ENCODE measurements at places on chromosomes 2 and 18. TPM values are rescaled to one million over a fixed set of nuclear protein-coding genes. Genes with fewer than 3 reads are reported as not detected.

DNA sequence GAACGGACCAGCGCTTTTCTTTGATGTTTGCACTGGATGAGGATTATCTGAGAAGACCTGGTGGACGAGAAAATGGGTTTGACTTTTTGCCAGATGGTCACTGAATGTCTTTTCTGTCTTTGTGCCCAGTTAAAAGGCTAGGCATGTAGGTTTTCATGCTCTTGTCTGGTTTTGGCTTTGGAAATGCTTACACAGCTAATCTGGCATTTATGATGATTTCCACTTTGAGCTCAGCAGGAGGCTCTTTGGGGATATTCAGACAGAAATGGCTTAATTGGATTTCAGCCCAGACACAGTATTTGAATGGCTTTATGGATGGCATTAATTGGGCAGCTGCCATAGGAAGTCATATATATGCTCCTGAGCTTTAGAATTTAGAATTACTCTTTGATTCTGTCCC, 59.6 kb downstream of the NCK2 start:
- DNase-seq: no peak

DNA sequence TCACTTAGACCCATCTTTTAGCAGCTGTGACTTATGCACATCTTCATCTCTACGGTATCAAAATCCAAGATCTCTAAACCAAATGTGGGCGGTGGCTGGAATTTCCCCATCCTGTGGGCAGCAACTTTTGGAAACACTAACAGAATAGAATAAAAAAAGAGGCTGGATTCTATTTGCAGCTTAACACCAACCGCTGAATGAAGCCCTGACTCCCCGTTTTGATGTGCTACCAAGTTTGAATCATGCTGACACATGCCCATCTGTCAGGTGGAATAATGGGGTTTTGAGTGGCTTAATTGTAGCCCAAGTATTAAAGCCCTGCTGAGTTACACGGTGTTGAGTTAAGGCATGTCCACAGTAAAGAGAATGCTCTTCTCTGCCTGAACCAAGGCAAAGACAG, 165.2 kb downstream of the MTCL1 start:
- no peak for DNase-seq

The MAP3K19 gene
- total RNA-seq: 9.8 TPM

- no peak for DNase-seq
Measured at GRCh38 chr2:131493199-131493968, 1.2 kb upstream of the MZT2A start.

The SLC14A1 gene
- 0.50 TPM for total RNA-seq

The ALPI gene
- 0.43 TPM for total RNA-seq

- peak; percentile 50 for DNase-seq
Measured at GRCh38 chr2:200483729-200484198, 26.1 kb downstream of the KCTD18 start.

The SERPINB10 gene
- not detected for total RNA-seq

The LONRF2 gene
- 17.7 TPM for total RNA-seq

DNA sequence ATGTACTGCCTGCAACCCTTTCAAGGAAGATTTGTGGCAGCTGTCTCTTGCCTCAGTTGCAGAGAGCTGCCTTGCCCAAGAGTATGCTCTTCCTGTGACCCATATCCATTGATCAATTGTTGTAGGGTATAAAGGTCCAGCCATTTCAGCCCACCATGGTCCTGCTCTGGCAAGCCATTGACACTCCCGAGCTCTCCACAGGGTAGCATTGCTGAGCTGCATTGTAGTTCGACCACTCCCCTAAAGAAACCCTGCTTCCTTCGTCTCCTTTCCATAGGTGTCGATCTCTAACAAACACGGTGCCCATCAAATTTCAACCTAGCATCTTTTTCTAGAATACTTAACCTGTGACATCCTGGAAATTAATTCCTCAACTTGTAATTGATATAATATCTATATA, 104.9 kb upstream of the NDUFV2 start:
- no peak for DNase-seq

GRCh38 chr2:37770797-37771196, 99.4 kb upstream of the CDC42EP3 start:
- DNase-seq: no peak

The SLC30A3 gene
- total RNA-seq: 160 TPM

DNA sequence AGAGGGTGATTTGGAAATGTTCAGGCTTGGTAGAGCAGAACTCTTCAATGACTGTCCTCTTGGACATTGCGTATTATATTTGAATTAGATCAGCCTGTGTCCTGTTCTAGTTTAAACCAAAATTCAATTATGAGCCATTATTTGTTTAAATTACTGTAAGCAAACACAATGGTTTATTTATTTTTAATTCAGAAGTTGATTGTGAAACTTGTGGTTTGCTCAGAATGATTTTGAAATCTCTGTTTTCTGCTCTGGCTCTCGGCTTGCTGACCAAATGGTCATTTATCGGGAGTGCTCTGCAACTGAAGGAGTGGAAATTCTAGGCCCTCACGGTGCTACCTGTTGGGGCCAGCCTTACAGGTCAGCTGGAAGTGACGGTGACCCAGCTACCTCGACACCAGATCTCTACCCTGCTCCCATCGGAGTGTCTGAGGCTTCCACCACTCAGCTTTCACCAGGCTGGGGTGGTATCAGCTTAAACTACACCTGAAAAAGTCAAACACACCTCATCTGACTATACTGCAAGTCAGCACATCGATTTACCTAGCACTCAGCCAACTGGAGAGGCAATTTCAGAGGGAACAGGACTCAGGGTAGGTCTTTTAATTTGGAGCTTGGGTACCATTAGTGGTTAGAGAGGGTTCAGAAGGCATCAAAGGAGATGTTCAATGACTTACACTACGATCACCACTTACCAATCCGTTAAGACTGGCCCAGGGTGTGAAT, 36.8 kb upstream of the GPD2 start:
- no peak for DNase-seq

DNA sequence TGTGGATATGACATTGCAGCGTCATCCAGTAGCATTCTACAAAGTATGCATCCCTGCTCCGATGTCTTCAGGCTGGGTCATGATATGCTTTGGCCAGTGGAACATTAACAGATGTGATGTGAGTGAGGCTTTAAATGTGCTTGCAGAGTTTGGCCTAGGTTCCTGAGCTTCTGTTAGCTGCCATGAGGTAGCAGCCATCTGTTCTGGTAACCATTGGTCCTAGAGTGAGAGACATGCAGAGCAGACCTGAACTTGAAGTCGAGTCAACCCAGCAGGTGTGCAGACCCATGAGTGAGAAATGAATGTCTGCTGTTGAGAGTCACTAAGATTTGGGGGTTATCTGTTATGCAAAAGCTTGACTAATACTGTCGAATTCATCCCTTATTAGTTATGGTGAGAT, 73.8 kb upstream of the NABP1 start:
- DNase-seq: no peak

GRCh38 chr2:190596993-190597392, 51.9 kb upstream of the NAB1 start:
- DNase-seq: no peak

- DNase-seq: peak; percentile 49
Measured at GRCh38 chr2:63050334-63051041, at the start of gene OTX1. OTX1 (plus strand) TSS chr2:63050830; CDS start chr2:63052991, 2,161 bp downstream.

DNA sequence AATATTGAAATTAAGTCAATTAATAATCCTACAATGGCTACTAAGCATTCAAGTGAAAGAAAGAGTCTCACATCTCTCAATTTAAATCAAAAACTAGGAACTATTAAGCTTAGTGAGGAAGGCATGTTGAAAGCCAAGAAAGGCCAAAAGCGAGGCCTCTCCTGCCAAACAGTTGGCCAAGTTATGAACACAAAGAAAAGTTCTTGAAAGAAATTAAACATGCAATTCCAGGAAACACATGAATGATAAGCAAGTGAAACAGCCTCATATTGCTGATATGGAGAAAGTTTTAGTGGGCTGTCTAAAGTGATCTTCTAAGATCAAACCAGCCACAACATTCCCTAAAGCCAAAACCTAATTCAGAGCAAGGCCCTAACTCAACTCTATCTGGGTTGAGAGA, 11.8 kb downstream of the RDH14 start:
- DNase-seq: no peak

The PHLPP1 gene
- 60.1 TPM for total RNA-seq

DNA sequence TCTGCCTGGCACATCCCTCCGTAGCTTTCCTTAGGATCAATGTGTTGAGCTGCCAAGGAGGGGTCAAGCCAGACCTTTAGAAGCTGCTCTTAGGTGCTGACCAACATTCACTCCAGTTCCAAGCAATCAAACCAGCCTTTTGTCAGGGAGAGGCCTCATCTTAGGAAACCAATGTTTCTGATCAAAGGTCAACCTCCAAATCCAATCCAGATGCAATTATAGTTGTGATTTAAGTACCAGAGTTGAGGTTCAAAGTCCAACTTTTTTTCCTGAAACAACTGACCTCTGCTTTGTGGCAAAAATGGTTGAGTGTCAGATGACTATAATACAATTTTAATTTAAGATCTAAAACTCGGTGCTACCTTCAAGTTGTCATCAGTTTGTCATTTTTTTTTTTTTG, 303.4 kb downstream of the ALK start:
- no peak for DNase-seq

DNA sequence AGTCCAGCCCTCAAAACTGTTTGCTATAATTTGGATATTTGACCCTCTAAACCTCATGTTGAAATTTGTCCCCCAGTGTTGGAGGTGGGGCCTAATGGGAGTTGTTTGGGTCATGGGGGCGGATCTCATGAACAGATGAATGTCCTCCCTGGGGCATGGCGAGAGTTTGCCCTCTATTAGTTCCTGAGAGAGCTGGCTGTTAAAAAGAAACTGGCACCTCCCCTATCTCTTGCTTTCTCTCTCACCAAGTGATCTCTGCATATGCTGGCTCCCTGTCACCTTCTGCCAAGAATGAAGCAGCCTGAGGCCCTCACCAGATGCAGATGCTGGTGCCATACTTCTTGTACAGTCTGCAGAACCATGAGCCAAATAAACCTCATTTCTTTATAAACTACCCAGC, 12.0 kb downstream of the LNPK start:
- no peak for DNase-seq

Measured in testis (tissue), 5 donors.